Lung microvascular endothelial cell (primary cell): ENCODE measurements at places on chromosomes 3 and 15. TPM values are rescaled to one million over a fixed set of nuclear protein-coding genes. Genes with fewer than 3 reads are reported as not detected.

The SLC22A14 gene
- not detected in 2 replicates for total RNA-seq

The KY gene
- not detected in 2 replicates for total RNA-seq

The EFCC1 gene
- total RNA-seq: 2.6 and 11.5 TPM in 2 replicates

The AZI2 gene
- total RNA-seq: 22.6 and 28.3 TPM in 2 replicates

The FSTL1 gene
- total RNA-seq: 38.3 and 88.0 TPM in 2 replicates

The SLTM gene
- total RNA-seq: 31.8 and 50.6 TPM in 2 replicates

The SEC62 gene
- 16.8 and 33.9 TPM in 2 replicates for total RNA-seq

The GOLGA8J gene
- not detected in 2 replicates for total RNA-seq

The SELENOS gene
- 39.7 and 83.1 TPM in 2 replicates for total RNA-seq

The CISH gene
- 0.20 and 0.22 TPM in 2 replicates for total RNA-seq

The CLDN11 gene
- total RNA-seq: 27.6 and 144 TPM in 2 replicates

The CACNA2D2 gene
- under 0.01 TPM in 1 of 2 replicates, not detected in the other for total RNA-seq

The ZNF860 gene
- 0.40 and 1.1 TPM in 2 replicates for total RNA-seq

The USP50 gene
- 0.20 and 0.22 TPM in 2 replicates for total RNA-seq

The ZMYND10 gene
- total RNA-seq: 0.20 and 0.22 TPM in 2 replicates

The SLCO2A1 gene
- total RNA-seq: 2.4 and 7.9 TPM in 2 replicates

The DRD3 gene
- total RNA-seq: not detected in 2 replicates

The GABPB1 gene
- total RNA-seq: 65.6 and 69.6 TPM in 2 replicates
